Substantia nigra (tissue), 51 donors: ENCODE measurements at places on chromosomes 3 and 15.
A peak's percentile ranks its signal among the peaks of the same experiment; 100 is the strongest.

DNA sequence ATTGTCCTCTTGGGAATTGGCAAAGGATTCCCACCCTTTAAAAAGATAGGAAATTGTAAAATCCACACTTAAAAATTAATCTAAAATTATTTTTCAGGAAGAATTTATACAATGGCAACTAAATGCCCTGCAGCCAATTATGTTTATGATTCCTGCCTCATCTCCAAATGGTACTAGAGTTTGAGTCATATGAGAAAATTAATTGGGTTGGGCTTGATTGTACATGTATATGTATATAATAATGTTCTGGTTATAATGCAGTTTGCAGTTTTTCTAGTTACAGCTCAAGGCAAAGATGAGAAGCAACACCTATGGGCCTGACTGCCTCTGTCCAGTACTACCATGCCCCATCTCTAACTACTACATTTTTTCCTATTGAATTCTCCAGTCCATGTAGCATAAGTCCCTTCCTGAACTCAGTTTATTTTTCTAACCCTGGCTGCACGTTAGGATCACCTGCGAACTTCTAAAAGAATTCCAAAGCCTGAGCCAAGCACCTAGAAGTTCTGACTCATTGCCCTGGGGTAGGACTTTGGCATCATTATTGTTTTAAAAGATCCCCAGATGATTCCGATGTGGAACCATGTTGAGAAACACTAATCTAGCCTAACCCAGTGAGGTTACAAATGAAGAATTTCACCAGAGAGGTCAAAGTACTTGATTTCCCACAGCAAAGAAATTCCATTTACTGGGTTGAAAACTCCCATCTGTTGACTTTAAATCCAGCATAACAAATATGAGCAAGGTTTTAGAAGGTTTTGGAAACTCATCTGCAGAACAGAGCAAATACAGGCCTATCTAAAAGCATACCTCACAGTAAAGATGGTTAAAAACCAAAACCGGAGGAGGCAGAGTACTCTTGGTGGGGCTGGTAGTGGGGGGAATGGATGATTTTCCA is 19.4 kb downstream of the TGFBR2 start:
- no peak for DNase-seq

DNA sequence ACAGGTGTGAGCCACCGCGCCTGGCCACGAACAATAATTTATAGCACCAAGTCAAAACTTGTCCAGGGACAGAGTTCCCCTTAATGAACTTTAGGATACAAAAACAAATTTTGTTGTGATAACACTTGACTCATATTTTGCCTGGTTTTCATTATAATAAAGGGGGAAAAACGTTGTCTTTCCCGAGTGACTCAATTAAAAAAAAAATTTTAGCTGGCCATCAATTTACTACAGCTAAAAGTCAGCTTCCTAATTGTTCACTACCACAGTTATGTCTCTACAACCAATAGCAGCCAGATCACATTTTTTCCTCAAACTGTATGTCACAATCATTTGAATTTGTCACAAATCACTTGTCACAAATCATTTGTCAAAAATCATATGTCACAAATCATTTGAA is 116.0 kb downstream of the P3H2 start:
- DNase-seq, result no peak

- no peak for DNase-seq
Observed at GRCh38 chr3:50652709-50653108, 22.0 kb upstream of the DOCK3 start.

DNA sequence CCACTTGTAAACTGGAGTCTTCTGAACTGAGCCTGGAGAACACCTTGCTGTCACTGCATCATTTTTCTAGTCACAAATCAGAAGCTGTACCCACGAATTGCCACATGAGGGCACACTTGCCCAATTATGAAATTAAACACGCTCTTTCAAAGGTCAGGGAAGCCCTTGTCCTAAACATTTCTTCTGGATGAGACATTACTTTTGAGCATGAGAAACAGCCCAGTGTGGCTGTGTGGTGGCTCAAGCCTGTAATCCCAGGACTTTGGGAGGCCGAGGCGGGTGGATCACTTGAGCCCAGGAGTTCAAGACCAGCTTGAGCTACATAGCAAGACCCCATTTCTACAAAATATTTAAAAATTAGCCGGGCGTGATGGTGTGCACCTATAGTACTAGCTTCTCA is 27.5 kb upstream of the CFAP161 start:
- DNase-seq, result peak; percentile 3

GRCh38 chr15:83066034-83066733 is 868 bp downstream of the BTBD1 start:
- DNase-seq, result peak; percentile 51

- no peak for DNase-seq
Observed at GRCh38 chr3:129039271-129040038, 21.1 kb upstream of the GP9 start.

- DNase-seq, result no peak
Observed at GRCh38 chr15:69107025-69107620, 53.3 kb upstream of the GLCE start.

DNA sequence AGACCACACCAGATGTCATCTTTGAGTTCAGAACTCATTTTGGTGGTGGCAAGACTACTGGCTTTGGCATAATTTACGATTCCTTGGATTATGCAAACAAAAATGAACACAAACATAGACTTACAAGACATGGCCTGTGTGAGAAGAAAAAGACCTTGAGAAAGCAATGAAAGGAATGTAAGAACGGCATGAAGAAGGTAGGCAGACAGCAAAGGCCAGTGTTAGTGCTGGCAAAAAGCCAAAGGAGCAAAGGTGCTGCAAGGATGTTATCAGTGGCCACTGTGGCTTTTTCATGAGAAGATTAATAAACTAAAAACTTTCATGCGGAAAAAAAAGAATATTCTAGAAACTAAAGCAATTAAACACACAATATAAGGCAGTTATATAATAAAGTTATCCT is 21.9 kb downstream of the AAGAB start:
- no peak for DNase-seq

DNA sequence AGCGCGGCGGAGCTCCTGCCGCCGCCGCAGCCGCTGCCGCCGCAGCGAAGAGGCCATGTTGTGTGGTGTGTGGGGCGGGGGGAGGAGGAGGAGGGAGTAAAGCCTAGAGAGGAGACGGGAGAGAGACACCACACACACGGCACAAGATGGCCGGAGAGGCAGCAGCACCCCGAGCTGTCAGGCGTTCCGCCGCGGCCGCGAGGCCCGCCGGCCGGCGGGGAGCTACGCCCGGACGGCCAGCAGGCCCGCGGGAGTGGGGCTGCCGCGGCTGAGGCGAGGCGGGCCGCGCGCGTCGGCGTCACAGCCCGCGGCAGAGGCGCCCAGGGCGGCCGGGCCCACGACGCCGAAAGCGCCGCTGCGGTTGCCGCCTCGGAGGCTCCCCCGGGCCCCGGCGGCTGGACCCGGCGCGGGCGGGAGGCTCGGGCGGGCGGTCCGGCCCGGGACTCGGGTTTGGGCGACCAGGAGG is 17.4 kb upstream of the CHD2 start:
- no peak for DNase-seq

DNA sequence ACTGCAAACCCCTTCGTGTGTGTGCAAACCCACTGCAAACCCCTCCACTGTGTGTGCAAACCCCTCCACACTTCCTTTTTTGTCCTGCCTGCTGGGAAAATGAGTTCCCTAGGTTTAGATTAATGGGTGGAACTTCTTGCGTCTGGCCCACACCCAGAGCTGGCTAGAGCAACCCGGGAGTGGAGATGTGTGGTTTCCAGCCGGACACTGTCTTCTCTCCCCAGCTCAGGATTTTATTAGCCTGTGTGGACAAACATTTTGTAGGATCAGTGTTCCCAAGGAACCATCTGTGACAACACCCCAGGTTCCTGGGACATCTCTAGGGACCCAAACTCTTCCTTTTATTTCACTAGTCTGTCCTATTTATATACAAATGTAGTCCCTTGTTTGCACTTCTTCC is 9.6 kb upstream of the LRRK1 start:
- no peak for DNase-seq

DNA sequence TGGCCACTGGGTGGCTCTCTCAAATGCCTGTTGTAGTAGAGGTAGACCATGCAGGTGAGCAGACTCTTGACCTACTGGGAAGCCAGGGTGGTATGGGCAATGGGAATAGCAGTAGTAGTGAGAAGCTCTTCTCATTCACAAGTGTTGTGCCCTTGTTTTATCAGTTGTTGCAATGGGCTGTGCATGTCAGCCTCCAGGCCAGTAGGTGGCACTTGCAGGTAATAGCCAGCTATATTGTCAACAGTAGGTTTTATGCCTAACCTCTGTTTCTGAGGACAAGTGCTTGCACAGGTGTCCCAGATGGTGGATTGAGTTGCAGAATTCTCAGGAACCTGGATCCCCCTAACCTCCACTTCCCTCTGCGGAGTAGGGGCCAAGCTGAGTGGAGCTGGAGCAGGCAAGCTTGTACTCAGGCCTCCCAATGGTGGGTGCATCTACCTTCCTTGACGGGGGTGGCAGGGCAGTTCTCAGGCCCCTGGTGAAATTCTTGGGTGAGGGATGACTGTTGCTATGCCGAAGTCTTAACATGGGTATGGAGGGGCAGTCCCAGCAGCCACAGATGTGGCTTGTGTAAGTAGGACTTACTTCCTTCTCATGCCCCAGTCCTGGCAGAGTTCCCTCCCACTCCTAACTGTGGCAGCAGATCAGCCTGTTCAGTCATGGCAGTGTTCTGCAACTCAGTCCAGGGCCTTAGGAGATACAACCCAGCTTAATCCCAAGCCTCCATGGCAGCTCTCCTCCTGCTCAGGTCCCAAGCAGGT is 104.3 kb downstream of the NEO1 start:
- DNase-seq, result no peak

GRCh38 chr15:42999201-42999779 is 78.7 kb upstream of the TTBK2 start:
- DNase-seq, result no peak
